ENCODE measurements at places on chromosomes 6 and 20.

GRCh38 chr6:111418971-111419693, 63.9 kb downstream of the REV3L start:
- DNase-seq = no peak

DNA sequence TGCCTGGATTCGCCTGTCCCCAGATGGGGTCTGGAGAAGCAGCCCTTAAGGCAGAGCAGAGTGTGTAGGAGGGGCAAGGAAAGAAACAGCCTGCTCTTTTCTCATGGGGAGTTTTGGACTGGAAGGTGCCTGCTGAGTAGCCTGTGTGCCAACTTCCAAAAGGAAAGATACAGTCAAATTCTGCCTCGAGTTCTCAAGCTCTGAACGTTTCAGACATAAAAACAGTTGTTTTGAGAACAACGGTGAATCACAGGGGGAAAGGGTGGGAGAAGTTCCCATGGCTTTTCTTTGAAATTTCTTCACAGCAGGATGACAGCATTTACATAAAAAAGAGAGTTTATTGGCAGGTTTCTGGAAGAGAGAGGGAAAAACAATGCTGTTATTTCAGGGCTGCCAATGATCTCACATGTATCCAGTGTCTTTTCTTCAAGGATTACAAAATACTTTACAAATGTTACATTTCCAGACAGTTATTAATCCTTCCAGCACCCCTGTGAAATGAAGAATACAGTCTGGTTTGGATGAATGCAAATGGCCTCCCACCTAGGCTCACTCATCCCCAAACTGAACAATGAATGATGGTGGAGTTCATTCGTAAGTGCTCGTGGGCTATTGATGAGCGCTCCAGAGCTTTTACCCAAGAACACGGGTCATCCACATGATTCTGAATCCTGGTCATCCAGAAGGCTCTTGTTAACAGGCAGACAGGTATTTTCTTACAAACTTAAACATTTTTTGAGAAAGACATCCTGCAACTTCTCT, 33.8 kb upstream of the ECI2 start:
- DNase-seq = no peak

DNA sequence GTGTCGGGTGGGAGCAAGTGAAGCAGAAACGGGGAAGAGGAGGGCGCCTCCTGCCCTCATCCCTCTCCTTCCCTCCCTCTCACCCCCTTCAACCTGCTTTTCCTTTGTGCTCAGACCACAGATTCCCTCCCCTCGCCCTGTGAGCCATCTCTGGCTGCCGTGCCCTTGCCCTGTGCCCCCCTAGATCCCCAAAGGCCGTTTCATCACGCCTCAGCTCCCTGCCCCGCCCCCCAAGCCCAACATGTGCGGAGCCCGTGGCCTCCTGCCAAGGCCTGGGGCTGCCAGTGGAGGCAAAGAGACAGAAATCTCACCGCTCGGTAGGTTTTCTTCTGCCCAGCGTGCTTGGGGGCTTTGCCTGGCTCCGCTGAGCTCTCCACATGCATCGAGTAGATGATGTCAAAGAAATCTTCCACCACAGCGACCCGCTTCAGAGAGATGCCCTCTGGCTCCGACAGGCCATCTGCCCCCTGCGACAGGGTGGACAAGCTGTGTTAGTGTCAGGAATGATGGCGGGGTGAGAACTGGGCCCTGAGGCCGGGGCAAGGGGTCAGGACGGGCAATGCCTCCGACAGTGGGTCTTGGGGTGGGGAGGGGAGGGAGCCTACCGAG, 57.6 kb downstream of the NOL4L start:
- DNase-seq = no peak

DNA sequence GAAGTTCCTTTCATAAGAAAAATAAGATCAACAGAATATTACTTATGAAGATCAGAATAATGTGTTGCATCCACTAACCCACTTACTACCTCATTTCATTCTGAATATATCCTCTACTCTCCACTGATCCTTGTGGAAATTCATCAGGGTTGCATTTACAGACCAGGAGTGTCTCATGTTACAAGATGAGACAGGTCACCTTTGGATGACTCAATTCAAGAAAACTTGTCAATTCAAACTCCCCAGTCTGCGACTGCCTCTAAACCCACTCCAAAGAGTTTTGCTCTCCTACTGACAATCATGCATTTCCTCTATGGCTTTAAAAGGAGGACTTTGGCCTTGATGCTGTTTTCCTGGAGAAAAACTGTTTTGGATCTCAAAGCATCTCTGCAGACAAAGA, 68.4 kb downstream of the ID4 start:
- no peak for DNase-seq

DNA sequence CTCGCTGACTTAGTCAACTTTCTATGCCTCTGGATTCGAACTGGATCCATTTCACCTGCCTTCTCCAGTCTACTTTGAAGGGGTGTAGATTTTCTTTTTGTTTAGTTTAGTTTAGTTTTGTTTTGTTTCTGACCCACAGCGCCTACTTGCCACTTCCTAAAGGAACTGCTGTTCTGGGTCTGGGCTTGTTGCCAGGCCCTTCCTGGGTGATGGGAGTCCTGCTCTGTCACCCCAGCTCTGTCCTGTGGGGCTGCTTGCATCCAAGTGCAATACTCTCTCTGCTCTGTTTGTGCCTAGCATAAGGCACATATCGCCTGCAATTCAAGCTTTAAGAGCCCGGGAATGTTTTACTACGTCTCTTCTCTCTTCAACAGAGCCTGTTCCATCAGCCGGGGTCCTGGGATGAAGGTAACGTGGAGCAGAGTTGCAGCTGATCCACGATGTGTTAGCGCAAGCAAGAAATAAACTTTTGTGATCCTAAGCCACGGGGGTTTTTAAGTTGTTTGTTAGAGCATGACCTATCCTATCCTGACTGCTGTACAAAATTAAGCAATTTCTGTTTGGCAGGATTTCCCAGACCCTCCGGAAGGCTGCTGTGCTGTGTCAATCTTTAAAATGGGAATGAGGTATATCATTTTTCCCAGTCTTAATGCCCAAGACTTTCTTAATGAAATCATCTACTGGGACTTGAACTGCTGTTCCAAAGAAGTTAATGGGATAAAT, 30.9 kb upstream of the TAGAP start:
- no peak for DNase-seq

- no peak for DNase-seq
Measured at GRCh38 chr6:169851641-169852503, 100.5 kb downstream of the ERMARD start.

GRCh38 chr6:138162111-138162954, 594 bp downstream of the ARFGEF3 start:
- DNase-seq = peak; percentile 25

- no peak for DNase-seq
Measured at GRCh38 chr20:20524756-20525155, 156.9 kb downstream of the INSM1 start.

GRCh38 chr20:31570735-31571617, 34.1 kb upstream of the ID1 start:
- no peak for DNase-seq

GRCh38 chr6:156283091-156283490, 494.1 kb upstream of the ARID1B start:
- DNase-seq = no peak

- DNase-seq = no peak
Measured at GRCh38 chr6:35435074-35435837, 16.9 kb upstream of the FANCE start.

Measured in GM13977 (cell line).